Mammary epithelial cell (primary cell): ENCODE measurements at places on chromosomes 7 and 10. TPM values are rescaled to one million over a fixed set of nuclear protein-coding genes. Genes with fewer than 3 reads are reported as not detected.

DNA sequence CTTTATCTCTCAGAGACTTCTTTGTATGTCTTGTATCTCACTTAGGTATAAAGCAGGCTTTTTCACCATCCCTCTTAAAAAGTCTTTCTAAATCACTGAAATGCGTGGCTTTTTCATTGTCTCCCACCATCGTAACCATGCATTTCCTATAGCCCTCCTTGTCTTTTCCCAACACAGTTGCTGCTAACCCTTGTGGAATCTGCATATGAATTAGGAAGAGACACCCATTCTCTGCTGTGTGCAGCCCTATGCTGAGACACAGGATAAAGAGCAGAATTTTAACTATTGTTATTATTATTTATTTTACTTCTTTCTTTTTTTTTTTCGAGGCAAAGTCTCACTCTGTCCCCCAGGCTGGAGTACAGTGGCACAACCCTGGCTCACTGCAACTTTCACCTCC is 804.3 kb upstream of the COBL start:
- DNase-seq: no peak

DNA sequence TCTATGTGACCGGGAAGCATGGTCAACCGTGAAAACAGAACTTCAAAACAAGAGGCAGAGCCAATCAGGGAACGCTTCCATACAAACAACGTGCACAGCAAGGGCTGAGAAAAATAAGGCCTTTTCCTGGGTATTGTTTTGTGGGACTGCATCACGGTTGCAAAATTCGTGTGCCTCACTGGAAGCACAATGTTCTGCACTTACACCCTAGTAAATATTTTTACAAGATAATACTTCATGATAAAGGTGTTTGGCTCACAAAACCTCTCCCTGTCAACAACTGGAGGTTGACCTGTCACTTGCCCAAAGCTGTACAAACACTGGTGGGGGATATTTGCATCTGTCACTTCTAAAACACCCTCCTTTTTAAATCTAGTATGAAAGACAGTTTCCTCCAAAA is 37.0 kb downstream of the KLF6 start:
- no peak for DNase-seq

- DNase-seq: no peak
These were observed 211.4 kb downstream of the TNS3 start for GRCh38 chr7:47370461-47371042.

GRCh38 chr7:109529712-109530111 is 960.0 kb downstream of the DNAJB9 start:
- no peak for DNase-seq

GRCh38 chr10:115857856-115858255 is 415.1 kb downstream of the GFRA1 start:
- peak; percentile 10 for DNase-seq

DNA sequence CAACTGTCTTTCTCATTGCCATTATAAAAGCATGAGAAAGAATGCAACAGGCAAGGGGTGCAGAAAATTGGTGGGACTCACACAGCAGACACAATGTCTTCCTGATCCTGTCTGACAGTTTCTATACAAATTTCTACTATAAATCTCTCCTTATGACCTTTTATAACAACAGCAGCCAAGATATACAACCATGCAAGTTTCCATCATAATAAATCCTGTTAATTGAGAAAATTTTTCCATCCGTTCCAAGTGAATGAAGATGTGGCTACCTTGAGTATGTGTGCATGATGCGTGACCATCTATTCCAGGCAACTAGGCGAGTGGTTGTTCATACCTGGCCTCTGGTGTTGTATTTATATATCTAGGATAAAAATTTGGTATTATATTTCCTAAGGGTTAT is 216.7 kb downstream of the BBS9 start:
- DNase-seq: no peak

DNA sequence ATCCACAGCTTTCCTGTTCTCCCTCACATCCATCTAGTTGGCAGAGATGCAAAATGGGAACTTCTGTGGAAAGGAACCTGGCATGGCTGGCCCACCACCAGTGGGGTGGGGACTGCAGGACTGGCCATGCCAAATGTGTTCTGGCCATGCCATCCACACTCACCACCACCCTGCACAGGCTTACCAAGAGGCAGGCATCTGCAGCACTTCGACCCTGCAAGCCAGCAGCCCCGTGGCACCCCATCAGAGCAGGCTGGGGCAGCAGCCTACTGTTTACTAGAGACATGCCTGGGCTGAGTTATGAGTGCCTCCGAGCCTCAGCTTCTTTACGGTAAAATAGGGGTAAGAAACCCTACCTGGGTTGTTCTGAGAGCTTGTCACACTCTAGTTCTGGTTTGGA is 313.1 kb downstream of the PLXNA4 start:
- no peak for DNase-seq

FAM25G gene
- polyA plus RNA-seq: 1.4 TPM

CPVL gene
- polyA plus RNA-seq: 0.57 TPM

KEL gene
- 0.14 TPM for polyA plus RNA-seq

RRP12 gene
- 16.3 TPM for polyA plus RNA-seq

PIP gene
- polyA plus RNA-seq: not detected
